ENCODE measurements at places on chromosomes 5 and 9. TPM values are rescaled to one million over a fixed set of nuclear protein-coding genes. Genes with fewer than 3 reads are reported as not detected.

CTNND2 gene
- 115 TPM for total RNA-seq

ARL14EPL gene
- not detected for total RNA-seq

ACTBL2 gene
- total RNA-seq, result not detected

BTF3 gene
- 215 TPM for total RNA-seq

All from temporal lobe (tissue), 4 donors.